ENCODE measurements at places on chromosomes 7 and 10.
A peak's percentile ranks its signal among the peaks of the same experiment; 100 is the strongest.

DNA sequence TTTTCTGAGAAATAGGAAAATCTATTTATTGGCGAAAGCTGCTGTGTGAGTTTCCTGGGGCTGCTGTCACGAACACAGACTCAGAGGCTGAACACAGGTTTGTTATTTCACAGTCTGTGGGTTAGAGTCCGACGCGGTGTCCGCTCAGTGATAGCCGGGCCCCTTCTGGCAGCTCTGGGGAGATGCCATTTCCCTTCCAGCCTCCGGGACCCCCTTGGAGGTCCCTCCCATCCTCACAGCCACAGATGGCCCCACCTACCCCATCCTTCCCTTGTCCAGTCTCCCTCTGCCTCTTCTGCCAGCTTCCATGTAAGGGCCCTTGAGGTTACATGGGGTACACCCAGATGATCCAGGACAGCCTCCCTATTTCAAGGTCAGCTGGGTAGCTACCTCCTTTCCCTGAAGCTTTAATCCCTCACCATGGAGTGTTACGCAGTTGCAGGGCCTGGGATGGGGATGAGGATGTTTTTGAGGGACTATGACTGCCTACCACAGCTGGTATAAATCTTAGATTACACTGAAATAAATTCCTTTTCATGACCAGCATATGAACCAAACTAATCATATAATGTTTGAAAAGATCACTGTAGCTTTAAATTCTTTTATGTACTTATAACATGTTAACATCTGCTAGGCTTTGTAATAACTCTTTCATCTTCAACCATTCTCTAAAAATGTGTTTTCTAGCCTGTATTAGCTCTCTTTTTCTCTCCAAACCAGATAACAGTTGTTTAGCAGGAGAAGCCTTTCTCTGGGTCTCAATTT is 98.5 kb downstream of the WDR37 start:
- DNase-seq, result no peak

GRCh38 chr10:69766161-69766910 is 35.4 kb upstream of the COL13A1 start:
- DNase-seq, result no peak

- DNase-seq, result no peak
Observed at GRCh38 chr10:35416619-35417312, 80.5 kb downstream of the CCNY start.

GRCh38 chr10:93417266-93417665 is 64.9 kb downstream of the MYOF start:
- DNase-seq, result no peak

DNA sequence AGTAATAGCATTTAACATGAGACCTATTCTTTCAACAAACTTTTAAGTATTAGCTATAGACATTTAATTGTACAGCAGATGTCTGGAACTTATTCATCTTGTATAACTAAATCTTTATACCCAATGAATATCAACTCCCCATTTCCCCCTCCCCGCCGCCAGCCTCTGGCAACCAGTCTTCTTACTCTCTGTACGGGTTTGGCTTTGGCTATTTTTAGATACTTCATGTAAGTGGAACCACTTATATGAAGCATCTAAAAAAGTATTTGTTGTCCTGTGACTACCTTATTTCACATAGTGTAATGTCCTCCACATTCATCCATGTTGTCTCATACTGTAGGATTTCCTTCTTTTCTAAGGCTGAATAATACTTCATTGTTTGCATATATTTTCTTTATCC is 60.8 kb downstream of the RAB18 start:
- DNase-seq, result no peak

DNA sequence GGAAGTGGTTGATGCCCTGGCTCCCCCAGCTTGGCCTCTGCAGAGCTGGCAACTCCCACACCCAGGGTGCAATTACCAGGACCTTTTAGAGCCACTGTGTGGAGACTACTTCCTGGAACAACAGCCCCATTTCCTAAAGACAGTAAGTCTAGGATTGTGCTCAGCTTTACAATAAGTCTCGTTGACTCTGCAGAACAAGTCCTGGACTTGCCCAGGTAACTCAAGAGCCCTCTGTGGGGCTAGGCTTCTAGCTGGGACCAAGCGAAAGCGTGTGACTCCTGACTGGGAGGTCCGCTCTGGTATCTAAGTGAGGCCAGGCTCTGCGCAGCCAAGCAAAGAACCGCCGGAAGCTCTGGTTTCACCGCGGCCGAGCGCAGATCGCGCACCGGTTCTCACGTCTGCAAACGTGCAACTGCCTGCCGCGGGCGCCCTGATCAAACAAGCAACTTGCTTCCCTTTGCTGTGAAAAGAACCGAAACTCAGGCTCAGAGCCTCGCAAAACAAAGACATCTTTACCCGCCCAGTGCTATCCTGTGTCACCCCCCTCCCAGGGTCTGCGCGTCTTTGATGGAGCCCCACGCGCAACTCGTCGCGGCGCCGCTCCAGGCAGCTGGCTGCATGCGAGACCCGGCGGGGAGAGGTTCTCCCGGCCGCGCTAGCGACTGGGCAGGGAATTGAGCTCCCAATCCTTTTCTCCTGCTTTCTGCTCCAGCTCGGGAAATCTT is 4.4 kb upstream of the PDLIM1 start:
- peak; percentile 32 for DNase-seq

DNA sequence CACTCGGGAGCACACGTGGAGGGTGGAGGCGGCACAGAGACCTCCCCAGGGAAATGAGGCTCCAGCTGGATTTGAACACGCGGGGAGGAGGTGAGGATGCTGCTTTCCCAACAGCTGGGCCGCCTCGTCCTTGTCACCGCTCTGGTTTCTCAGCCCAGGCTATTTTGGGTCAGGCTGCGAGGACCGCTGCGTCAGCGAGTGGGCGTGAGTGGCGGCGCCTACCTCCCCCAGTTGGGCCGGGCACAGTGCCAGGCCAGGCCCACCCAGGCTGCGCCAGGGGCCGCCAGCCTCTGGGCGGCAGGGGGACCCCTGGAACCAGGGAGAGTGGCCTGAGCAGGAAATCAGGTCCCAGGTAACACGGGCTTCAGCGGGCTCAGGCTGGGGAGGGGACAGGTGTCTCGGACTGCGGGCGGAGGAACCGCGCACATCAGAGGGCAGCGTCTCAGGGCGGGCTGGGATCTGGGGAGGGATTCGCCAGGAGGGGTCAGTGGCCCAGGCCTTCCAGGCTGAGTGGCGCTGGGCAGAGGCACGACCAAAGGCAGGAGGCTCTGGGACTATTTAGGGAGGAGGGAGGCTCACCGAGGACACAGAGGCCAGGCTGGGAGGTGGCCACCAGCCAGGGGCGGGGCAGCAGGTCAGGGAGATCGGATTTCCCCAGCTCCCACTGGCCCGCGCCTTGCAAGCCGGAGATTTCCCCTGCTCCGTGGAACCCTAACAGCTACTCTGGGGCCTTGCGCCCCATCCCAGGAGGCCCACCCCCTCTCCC is 125.2 kb upstream of the RET start:
- DNase-seq, result no peak

GRCh38 chr10:75104842-75105241 is 6.6 kb upstream of the SAMD8 start:
- DNase-seq, result no peak

GRCh38 chr10:98090822-98091221 is 43.6 kb upstream of the R3HCC1L start:
- no peak for DNase-seq

GRCh38 chr7:132102391-132102790 is 473.9 kb downstream of the PLXNA4 start:
- DNase-seq, result no peak

DNA sequence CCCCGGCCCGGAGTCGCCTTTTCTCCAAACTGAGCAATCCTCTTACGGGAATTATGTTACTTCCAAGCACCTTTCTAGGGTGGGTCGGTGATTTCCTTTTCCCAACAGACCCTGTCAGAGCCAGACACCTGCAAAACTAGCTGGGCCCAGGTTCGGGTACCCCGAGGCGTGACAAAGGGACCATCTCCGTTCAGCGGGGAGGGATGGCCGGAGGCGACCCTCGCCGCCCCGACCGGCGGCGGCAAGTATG is 445 bp downstream of the PPA1 start:
- DNase-seq, result no peak

DNA sequence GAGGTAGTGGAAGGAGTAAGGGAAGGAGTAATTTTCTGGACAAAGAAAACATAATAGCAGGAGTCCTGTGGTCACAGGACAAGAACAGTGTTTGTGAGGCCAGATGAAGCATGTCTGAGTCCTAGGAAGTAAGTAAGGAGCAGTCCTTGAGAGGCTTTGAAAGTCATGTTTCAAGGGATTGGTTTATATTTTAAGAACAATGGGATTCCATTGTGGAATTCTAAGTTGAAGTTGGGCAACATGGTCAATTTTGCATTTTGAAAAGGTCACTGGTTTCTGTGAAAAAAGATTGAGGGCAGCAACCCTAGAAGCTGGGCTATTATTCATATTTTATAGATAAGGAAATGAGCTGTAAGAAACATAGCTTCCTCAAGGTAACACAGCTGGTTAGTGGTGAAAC is 10.8 kb upstream of the SLC25A28 start:
- no peak for DNase-seq

DNA sequence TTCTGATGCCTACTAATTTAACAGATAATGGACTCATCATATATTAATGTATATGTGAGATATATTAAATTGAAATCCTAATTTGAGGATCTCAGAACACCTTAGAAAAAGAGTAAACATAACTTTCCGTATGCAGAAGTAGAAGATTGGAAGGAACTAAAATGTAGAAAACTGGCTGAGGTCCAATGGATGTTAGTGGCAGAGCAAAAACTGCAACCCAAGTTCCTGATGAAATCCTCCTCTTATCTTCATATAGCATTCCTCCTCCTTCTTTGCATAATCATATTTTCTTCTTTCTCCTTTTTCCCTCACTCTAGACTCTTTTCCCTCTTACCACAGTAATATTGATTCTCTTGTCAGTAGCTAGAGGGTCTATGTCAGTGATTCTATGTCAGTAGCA is 6.0 kb downstream of the INA start:
- DNase-seq, result no peak

- no peak for DNase-seq
Observed at GRCh38 chr10:86698207-86698940, 30.1 kb downstream of the LDB3 start.

DNA sequence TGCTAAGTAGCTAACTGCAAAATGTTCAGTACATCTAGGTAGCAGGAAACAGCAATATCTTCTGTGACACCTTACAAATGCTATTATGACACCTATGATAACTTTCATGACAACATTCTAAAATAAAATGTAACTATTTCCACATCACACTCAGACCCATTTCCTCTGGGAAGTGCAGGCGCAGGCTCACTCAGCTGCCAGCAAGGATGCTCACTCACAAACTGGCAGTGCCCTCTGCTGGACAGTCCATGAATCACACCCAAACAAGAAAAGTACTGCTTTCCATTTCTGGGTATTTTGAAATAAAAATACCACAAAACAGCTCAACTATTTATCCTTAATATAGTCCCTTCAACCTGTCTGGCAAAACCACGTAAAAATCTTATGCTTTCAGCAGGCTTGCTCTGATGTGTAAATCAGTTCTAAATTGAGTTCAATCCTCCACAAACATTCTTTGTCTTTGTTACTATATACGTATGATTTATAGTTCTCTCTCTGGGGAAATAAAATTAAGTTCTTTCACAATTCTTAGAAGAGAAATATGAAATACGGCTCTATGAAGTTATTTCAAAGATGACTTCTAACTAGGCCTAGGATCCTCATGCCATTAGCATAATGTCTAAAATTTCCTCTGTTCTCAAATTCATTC is 176.6 kb downstream of the PARD3 start:
- peak; percentile 70 for DNase-seq

DNA sequence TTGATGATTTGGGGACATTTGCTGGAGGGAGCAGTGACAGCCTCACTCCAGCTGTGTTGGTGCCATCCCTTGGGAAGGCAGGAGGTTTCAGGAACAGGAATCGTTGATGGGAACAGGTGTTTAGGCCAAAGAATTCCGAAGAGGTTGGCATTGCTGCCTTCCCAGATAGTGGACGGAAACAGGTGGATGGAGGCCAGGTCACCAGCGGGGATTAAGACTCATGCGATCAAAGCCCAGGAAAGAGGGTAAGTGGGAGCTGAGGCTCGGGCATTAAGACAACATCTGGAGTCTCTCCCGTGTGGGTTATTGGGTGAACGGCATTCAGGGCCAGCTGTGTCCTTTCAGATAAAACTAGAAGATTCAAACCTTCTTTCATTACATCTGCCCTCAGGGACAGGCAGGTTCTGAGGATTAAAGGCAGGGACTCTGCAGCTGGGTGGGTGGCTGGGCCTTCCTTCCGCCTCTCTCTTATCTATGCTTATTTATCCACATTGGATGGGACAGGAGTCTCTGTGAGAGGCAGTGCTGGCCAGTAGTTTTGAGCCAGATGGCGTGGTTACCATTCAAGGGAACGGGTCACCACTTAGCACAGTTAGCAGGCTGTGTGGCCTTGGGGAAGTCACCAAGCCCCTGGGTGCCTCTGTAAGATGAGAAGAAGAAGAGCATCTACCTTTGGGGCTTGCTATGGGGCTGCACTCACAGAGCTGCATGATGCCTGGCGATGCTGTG is 67.6 kb downstream of the INSIG1 start:
- no peak for DNase-seq

GRCh38 chr7:92697414-92697813 is 107.2 kb upstream of the FAM133B start:
- DNase-seq, result no peak

DNA sequence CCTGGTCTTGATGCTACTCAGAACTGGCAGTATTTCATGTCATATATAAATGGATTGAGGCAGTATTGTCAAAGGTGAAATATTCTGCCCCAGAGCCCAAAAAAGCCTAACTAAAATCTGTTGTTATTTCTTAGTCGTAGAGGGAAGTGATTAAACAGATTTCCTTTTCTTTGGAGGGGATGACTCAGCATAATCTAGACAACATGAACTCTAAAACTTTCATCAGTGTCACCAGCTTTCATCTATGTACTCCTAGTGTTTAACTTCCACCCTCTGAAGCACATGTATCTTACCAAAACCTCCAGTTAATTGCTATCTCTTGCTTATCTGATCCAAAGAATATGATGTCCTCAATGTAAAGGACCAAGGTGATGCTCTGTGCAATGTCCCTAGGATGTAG is 97.1 kb upstream of the ARID5B start:
- no peak for DNase-seq

DNA sequence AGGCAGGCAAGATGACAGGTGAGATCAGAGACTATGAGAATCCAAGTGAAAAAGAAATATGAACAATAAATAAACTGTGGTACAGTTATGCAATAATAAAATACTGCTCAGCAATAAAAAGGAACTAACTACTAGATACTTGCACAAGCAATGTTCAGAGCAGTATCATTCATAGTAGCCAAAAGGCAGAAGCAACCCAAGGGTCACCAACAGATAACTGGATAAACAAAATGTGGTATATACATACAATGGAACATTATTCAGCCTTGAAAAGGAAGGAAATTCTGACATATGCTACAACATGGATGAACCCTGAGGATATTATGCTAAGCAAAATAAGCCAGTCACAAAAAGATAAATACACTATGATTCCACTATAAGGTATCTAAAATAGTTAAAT is 76.9 kb upstream of the KCNIP2 start:
- DNase-seq, result no peak

- peak; percentile 78 for DNase-seq
Observed at GRCh38 chr7:1532456-1533254, 2.2 kb downstream of the MAFK start.

- DNase-seq, result no peak
Observed at GRCh38 chr10:12013926-12014325, 28.7 kb downstream of the UPF2 start.

Measured in CD4-positive, alpha-beta T cell treated with Interleukin-2 at 100 ng/mL for 4 hours (primary cell).